Activated CD4-positive, alpha-beta T cell treated with anti-CD3 and anti-CD28 coated beads for 24 hours (primary cell): ENCODE measurements at places on chromosomes 7 and 10.

GRCh38 chr10:58415757-58416156 is 30.5 kb downstream of the TFAM start:
- no peak for DNase-seq

GRCh38 chr10:13118784-13119410 is 18.9 kb downstream of the OPTN start:
- DNase-seq = no peak

- DNase-seq = no peak
These were observed 186.2 kb downstream of the REEP3 start for GRCh38 chr10:63707254-63707910.

GRCh38 chr7:27119412-27119911 is 11.1 kb downstream of the HOXA4 start:
- DNase-seq = no peak

GRCh38 chr10:128843972-128844371 is 623.1 kb upstream of the MGMT start:
- no peak for DNase-seq

- no peak for DNase-seq
These were observed 161.9 kb downstream of the BMPER start for GRCh38 chr7:34067005-34067778.
